ENCODE measurements at places on chromosomes 12 and 14.

- no peak for DNase-seq
Measured at GRCh38 chr14:61893371-61893940, 131.2 kb downstream of the SNAPC1 start.

GRCh38 chr12:81010641-81011040 lies 67.2 kb upstream of the ACSS3 start:
- DNase-seq = no peak

GRCh38 chr12:94872971-94873733 lies 130.3 kb downstream of the NDUFA12 start:
- peak; percentile 22 for DNase-seq

GRCh38 chr14:56195223-56195622 lies 77.0 kb downstream of the PELI2 start:
- DNase-seq = peak; percentile 26

DNA sequence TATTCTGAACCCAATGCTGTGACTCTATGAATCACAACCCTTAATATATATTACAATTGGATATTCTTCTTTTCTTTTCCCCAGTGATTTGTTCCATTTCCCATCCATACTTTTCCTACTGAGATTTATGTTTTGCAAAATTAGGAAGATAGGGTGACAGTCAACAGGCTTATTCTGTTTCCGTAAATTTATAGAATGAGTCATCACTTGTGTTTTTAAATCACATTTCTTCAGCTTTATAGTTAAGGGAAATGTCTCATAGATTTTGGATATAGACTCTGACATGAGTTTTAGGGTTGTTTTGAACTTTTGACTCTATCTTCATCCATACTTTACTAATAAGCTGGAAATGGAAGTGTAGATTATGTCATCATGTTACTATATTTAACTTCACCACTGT lies 661.6 kb upstream of the FBXO33 start:
- no peak for DNase-seq

DNA sequence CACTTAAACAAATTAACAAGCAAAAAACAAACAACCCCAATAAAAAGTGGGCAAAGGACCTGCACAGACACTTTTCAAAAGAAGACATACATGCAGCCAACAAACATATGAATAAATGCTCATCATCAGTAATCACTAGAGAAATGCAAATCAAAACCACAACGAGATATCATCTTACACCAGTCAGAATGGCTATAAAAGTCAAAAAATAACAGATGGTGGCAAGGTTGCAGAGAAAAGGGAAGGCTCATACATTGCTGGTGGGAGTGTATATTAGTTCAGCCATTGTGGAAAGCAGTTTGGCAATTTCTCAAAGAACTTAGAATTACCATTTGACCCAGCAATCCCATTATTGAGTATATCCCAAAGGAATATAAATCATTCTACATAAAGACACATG lies 34.6 kb upstream of the NT5DC3 start:
- DNase-seq = no peak

GRCh38 chr14:101120641-101121507 lies 217.4 kb upstream of the RTL1 start:
- no peak for DNase-seq

DNA sequence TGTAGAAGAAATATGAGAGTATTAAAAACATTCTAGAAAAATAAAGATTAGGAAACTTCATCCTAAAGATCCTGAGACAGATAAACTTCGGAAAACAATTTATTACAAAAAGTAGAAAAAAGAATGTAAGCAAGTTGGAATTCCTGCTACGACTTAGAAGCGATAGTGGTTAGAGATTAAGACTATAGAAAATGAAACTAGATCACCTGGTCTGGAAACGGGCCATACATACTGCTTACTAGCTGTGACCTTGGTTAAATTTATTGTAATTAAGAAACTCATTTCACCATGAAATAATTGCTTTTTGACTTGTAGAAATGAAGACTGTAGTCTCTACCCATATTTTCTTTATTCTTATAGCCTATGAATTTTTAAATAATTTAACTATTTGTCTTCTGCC lies 614.1 kb downstream of the SLC16A7 start:
- DNase-seq = no peak

- DNase-seq = peak; percentile 88
Measured at GRCh38 chr14:103910262-103910935, 17.9 kb upstream of the TDRD9 start.

GRCh38 chr12:58815235-58815634 lies 105.1 kb downstream of the LRIG3 start:
- no peak for DNase-seq

GRCh38 chr12:131347345-131347714 lies 363.6 kb upstream of the SFSWAP start:
- no peak for DNase-seq

GRCh38 chr14:35385042-35385839 lies 19.3 kb downstream of the NFKBIA start:
- DNase-seq = no peak

DNA sequence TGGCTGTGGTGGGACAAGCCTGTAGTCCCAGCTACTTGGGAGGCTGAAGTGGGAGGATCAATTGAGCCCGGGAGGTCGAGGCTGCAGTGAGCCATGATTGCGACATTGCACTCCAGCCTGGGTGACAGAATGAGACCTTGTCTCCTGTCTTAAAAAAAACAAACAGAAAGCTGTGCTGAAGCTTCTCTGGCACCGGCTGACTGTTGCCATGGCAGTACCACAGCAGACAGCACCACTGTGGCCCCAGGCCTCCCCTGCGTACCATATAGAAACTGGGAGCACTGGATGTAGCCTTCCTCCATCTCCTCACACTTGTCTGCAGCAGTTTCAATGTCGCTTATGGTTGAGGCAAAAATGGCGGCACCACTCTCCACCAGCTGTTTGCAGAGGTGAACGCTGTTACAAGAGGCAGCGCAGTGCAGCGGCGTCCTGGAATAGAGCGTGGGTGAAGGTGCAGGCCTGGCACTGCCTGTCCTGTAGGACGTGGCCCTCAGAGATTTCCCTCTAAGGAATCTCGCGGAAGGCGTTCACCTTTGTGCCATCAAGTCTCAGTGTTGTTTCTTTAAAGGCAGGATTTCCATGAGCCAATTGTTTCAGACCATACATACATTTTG lies 21.9 kb downstream of the ZFYVE21 start:
- no peak for DNase-seq

GRCh38 chr12:52251367-52252051 lies 18.5 kb downstream of the KRT7 start:
- DNase-seq = no peak

DNA sequence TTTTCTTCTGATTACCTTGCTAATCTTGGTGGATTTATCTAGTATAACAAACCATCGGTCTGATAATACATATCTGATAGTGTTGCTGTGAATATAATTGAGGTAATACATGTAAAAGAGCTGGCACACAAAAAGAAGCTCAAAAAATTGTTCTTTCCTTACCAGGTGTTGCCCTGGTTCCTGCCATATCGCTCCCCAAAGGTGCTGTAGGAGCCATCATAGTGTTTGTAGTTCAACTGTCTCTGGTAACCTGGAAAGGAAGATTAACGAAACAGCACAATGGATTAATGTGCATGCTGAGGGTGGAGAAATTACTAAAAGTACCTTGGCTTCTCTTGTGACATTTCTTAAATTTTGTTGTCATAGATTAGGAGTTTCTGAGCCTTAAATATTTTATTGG lies 36.6 kb downstream of the A2M start:
- DNase-seq = no peak

DNA sequence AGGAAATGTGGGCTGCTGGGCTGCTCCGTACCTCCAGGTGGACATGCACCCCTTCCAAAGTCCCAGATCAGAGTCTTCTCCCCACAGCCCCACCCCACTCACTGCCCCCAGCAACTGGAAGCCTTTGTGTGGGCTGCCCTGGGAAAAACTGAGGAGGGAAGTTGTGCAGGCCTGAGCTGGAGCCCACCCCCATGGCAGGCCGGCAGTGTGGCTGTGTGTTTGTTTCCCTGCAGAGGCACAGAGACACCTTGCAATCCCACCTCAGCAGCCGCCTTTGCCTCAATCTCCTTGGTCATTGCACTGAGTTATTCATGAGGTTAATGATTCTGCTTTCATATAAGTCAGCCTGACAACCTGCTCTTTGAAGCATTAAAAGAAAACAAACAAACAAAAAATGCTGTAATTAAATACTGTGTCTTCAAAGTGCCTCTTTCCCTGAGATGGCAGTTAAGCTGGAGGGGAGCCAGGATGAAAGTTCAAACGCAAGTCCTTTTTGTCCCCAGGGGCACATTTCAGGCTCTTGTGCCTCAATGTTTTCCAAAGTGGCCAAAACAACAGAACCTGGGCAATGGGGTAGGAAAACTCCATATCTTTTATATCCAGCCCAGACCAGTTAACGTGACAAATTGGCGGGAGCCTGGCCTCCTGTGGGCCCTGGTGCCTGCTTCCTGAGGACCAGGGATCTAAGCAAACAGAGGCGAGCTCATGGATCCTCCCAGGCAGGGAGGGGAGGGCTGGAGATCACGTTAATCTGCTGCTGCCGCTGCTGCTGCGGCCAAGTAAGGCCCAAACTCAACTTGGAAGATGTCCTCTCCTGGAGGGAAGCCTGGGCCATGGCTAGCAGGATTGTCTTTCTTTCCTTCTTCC lies 51.9 kb upstream of the TSPAN11 start:
- no peak for DNase-seq

- peak; percentile 55 for DNase-seq
Measured at GRCh38 chr14:104604458-104605449, at the start of gene TMEM179. TMEM179 (minus strand) TSS chr14:104604772; CDS start chr14:104604741, 31 bp downstream.

DNA sequence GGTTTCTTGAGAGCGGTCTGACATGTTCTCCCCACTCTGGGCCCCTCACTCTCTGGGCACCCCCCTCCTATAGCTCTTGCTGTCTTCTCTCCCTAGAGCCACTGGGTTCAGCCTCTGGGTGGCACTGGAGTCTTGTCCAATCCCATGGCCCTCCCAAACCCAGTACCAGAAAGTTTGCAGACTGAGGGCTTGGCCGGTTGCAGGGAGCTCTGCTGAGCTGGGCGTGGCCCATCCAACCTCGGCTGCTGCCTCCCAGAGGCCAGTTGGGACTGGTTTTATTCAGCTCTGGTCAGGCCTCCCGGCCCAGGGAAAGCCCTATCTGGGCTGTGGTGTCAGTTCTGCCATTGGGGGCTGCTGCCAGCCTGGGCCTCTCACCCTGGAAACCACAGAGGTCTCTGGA lies 37.9 kb downstream of the ISCA2 start:
- peak; percentile 25 for DNase-seq

DNA sequence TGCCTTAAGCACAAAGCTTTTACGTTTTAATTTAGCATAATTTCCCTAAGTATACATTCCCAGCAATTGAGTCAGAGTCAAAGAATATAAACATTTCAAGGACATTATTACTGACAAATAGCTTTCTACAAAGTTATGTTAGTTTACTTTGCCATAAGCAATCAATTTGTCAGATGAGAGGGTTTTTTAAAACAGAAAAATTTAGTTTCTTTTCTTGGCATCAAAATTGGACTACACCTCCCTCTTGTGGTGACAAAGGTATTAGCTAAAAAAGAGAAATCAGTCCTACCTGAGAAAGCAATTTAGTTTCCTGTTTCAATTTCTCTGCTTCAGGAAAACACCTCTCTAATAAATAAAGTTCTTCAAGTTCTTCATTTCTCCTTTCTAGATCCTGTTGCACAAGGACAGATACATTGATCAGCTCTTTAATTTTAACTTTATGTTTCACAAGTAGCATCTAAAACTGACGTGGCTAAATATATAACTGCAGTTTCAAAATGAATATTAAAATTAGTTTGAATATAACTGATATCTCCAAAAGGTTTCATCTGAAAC lies 39.9 kb downstream of the DNAI7 start:
- peak; percentile 52 for DNase-seq

DNA sequence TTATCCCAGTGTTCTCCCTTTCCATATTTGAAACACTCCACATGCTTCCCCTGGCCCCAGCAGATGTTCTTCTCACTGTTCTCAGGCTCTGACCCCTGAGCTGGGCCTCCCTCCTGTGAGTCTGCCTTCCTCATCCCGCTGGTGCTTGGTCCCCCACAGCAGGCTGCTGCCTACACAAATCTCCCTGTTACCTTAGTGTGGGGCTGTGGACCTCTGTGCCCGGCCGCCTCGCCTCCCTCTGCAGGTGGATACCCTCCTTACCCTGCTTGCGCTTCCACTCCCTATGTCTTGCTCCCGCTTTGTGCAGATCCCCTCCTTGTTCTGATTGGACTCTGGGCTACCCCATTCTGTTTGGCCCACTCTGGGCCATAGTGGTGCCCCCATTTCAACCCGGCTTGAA lies 6.9 kb downstream of the DERA start:
- DNase-seq = no peak

- no peak for DNase-seq
Measured at GRCh38 chr12:6069437-6070093, 54.9 kb downstream of the VWF start.

DNA sequence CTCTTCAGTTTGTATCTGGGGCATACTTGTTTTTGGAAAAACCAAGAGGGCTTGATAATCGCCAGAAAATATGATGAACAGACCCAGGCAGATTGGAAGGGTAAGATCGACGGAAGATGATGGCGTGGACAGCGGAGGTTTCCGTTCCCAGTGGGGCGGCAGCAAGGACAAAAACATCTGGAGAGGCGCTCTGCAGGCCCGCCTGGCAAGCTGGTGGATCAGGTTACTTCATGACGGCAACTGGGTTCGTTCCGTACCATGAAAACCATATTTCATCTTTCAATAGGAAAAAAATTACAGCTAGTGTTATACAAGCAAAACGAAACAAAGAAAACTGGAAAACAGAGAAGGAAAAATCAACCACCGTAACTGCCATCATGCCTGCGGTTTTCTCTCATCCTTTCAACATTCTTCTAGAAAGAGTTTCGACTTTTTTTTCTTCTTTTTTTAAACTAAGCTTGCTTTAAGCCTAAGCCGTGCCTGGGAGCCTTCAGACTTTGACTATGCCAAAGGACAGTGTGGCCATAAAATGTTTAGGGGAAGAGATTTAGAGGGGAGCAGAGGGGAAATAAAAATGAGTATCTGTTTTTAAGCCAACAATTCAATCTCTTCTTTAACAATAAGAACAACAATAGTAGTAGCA lies 210.5 kb downstream of the FOXN3 start:
- DNase-seq = no peak

DNA sequence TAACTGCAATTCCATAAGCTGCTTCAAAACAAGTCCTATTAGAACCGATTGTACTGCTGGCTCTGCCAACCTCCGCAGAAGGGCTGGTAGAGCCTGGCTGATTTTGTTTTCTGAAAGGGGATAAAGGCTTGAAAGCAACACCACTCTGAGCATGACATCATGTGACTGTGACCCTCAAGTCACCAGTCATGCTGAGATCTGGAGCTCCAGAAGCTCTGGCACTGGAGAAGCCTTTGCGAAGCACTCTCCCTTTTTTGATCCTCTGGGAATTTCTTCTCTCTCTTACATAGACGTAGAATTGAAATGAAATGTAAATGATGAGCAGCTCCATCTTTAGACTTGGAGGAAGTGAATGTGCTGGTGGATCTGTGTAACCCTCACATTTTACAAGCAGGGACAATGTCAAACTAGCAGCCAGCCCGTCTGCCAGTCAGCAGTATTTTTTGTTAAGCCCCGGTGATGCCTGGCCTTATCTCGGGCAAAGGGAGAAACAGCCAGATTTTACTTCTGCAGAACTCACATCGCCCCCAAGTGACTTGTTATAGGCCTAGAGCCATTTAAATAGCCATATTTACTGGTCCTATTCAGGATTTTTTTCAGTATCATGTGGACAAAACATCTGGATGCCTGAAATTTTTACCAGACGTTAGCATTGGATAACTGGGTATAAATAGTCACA lies 112.1 kb upstream of the NPAS3 start:
- no peak for DNase-seq

Measured in dermis blood vessel endothelial cell (primary cell).